ENCODE measurements at places on chromosomes 2 and 18. TPM values are rescaled to one million over a fixed set of nuclear protein-coding genes. Genes with fewer than 3 reads are reported as not detected.

ITPRIPL1 gene
- 0.63 TPM for total RNA-seq

DNA sequence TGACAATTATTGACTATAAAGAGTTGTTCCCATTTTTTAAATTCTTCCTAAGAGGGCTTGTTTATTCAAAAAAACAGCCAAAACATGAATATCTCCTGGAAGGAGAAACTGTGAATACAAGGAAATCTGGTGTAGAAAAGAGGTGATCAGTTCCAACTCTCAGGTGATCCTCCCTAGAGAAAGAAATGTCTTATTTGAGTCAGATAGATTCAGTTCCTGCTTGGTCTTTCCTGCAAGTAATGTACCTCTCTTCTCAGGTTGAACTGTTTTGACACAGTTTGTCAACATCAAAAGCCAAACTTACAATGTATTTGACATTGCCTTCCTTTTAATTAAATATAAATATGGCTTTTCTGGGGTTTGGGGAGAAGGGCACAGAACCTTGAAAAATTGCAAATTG is 567.4 kb downstream of the ARHGAP15 start:
- DNase-seq = no peak

AGXT gene
- not detected for total RNA-seq

CDCA7 gene
- not detected for total RNA-seq

- no peak for DNase-seq
These were observed 533.4 kb upstream of the ID2 start for GRCh38 chr2:8148260-8149006.
